ENCODE measurements at places on chromosomes 12 and 14.

DNA sequence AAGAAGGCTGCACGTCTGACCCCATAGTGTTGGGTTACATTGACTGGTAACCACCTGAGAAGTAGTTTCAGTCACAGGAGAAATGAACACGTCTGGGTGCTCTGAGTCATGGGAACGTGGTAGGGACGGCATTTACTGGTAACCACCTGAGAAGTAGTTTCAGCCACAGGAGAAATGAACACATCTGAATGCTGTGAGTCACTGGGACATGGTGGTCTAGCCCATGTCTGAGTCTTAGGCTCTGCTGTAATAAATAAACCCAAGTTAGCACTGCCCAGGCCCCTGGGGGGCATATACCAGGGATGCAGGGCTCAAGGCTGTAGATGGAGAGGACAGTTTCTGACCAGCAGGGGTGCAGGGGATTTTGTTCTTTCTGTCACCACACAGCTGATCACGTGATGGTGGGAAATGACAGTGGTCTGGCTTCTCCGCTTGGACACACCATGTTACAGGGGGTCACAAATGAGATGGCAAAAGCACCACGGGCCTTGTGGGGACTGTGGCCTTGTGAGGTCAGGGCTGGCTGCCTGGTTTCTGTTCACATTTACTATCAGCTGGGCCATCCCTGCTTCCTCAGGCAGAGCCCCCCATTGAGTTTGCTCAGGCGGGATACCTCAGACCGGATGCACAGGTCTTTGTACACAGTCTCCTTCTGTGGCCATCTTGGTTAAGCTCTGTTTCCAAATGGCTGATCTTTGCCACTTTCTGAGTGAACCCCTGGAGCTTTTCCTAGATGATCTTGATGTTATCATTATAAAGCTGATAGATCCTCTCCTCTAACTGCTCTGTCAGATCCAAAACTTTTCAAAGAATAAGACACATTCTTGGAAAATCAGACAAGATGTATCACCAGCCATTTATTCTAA is 9.8 kb upstream of the C12orf42 start:
- no peak for DNase-seq

- DNase-seq = no peak
Measured at GRCh38 chr12:6262211-6262610, 48.3 kb upstream of the PLEKHG6 start.

DNA sequence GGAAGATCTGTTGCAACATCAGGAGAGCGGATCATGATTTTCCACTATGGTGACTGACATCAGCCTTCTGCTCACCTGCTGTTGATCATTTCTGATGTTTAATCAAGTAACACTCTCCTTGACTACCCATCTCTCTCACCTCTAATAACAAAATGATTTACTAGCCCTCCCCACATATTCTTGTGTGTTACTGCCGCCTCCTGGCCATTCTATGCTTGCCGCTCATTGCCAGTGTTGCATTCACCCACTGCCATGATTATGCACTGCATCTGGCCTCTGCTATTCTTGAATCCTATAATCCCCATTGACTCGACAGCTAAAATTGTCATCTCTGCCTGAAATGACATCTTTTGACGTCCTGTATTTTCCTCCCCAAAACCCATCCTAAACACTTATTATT is 113.8 kb downstream of the RERGL start:
- no peak for DNase-seq

DNA sequence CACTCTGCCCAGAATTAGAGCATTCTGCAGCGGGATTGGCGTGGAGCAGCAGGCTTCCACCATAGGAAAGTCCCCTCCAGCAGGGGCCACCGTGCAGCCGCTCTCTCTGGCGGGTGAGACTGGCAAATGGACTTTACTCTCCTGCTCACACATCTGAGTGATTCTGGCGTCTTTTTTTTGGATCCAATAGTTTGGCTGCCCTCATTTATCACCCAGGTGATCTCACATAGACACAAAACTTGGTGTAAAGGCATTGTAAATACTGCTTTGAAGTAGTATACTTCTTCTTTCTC is 130.3 kb downstream of the TGFB3 start:
- DNase-seq = no peak

DNA sequence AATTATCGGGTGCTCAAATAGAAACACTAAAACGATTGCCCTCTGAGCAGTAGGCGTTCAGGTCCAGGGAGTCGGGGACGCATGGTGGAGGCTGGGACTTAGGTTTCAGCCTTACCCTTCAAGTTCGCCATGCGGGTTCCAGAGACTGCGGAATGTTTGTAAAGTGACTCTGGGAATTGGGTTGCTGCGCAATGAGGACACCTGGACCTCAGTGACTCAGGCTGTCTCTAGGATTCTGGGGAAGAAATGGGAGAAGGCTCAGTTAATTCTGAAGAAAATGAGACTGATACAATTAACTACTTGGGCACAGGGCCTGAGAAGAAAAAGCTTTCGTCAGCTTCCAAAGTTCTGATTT is 1.1 kb downstream of the LGALS3 start:
- peak; percentile 87 for DNase-seq

Data from vagina (tissue), 2 donors.